ENCODE measurements at places on chromosomes 3 and 15.

- no peak for DNase-seq
Measured at GRCh38 chr3:12187448-12188327, 29.0 kb upstream of the TIMP4 start.

GRCh38 chr3:50357481-50357880 is 1.8 kb downstream of the TMEM115 start:
- no peak for DNase-seq

DNA sequence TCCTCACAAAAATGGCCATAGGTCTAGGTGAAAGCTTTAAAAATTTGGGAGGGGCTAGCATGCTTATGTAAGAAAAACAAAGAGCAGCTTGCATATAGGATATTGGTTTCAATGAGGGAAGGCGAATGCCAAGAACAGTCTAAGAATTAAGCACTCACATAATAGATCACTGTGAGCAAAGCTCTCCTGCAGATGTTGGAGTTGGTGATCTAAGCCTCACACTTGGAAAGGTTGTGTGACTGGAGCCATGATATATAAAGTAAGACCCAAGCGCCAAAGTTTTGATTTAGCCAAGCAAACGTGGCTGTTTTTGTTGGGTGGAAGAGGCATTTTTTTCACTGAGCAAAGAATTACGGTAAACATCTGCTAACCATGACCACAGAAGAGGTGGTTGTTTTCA is 237.5 kb downstream of the FOXP1 start:
- DNase-seq = no peak

- no peak for DNase-seq
Measured at GRCh38 chr3:98662699-98663098, 69.3 kb upstream of the CPOX start.

DNA sequence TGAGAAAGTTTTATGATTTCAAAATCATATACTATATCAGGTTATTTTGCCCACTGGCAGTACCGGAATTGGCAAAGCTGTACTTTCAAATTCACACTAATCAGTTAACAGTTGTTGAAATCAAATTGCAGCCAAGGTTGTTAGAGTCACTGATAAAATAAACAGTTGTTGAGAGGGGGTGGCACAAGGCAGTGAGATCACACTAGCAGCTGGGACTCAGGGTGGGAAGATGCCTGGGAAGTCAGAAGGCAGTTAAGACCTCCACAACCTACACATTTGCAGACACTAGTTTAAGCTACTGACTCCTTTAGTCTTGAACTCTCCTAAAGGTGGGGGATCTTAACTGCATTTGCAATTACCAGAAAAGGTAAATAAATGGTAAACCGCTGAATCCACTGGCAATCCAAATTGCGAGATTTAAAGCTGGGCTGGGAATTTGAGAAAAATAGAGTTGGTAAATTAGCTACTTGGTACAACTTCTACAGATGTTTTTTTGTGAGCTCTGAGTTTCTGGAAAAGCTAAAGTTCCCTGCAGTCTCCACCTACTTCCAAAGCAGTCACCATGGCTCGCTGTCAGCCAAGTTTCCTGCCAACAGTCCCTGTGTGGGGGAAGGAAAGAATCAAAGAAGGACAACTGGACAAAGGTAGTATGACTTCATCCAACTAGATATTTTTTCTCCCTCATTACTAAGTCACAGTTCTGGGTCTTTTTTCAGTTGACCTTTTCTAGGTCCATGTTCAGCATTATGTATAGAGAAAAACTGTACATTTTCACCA is 105.7 kb downstream of the ZNF385D start:
- no peak for DNase-seq

GRCh38 chr3:194787072-194787471 is 101.4 kb downstream of the FAM43A start:
- DNase-seq = no peak

GRCh38 chr3:101279765-101280385 is 40.5 kb downstream of the IMPG2 start:
- no peak for DNase-seq

- no peak for DNase-seq
Measured at GRCh38 chr3:127608362-127608718, 10.1 kb downstream of the MCM2 start.

DNA sequence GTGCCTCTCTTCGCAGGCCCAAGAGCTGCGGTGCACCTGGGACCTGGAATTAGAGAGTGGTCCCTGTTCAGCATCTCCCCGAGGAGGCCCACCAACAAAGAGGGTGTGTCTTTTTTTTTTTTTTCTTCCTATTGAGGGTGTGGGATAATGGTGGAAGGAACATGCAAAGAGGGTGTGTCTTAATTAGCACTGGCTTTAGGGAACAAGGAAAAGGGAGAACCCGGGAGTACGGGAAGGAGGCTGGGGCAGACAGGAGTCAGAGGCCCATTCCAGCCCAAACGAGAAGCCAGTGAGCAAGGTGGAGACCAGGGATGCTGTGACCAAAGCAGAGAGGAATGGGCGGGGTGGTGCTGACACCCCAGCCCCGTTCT is 429 bp upstream of the LOXL1 start:
- DNase-seq = no peak

GRCh38 chr3:47362701-47363100 is 18.1 kb upstream of the PTPN23 start:
- no peak for DNase-seq

DNA sequence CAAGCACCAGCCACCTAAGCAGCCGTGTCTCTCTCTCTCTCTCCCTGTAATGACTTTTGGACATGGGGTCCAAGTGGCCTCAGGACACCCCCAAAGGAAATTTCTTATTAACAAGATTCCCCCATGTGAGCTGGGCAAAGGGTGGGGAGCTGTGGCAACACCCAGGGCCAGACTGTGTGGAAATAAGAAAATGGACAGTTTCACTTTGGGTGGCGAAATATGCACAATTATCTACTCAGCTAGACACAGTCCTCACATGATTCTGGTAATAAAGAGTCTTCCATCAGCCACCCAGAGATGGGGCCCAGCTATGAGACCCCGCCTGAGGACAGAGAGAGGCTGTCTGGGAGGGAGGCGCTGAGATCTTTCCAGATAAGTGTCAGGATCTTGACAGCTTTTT is 96.8 kb upstream of the TPM1 start:
- DNase-seq = no peak

GRCh38 chr15:81323944-81324881 is at the start of gene STARD5:
Gene STARD5 (minus strand): TSS chr15:81324141. CDS start chr15:81324099, 42 bp downstream.
- peak; percentile 87 for DNase-seq

- DNase-seq = no peak
Measured at GRCh38 chr15:45287390-45287956, 35.4 kb downstream of the SLC28A2 start.

DNA sequence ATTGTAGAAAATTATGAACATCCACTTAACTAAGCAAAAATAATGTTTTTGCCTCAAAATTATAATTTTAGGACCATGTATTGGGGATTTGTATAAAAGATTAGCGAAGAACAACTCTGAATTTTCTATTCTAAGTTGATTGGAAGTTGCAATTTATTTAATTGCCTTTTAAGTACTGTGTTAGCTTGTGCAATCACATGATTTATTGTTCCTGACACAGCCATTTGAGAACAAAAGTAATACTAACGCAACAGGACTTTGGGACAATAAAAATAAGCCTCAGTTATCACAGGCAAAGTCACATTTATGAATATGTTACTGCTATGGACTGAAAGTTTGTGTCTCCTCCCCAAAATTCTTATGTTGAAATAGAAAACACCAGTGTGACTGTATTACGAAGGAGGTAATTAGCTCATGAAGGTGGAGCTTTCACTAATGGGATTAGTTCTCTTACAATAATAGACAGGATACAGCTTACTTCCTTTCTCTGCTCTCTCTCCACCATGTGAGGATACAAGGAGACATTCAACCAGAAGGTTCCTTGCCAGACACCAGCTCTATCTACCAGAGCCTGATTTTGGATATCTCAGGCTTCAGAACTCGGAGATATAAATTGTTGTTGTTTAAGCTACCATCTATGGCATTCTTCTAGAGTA is 745.9 kb downstream of the ZBBX start:
- DNase-seq = no peak

DNA sequence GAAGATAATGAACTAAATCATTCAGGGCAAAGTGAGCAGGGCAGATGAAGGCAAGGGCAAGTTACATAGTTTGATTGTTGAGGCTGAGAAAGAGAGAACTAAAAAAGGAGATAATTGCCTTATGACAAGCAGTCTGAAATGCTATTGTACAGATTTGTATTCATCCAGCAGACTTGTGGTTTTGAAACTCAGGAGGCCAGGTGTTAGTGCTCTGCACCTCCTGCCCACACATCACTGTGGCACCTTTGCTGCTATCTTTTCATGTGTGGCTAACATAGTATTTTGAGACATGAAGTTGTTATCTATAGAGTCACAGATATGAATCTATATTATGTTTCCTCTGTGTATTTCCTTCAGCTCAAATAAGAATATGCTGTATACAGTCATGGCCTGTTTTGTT is 24.3 kb upstream of the SUCLG2 start:
- no peak for DNase-seq

- no peak for DNase-seq
Measured at GRCh38 chr15:65920825-65921309, 51.6 kb downstream of the RAB11A start.

- DNase-seq = no peak
Measured at GRCh38 chr3:32359766-32360492, 31.7 kb upstream of the CMTM7 start.
